ENCODE measurements at places on chromosomes 7 and 10.

DNA sequence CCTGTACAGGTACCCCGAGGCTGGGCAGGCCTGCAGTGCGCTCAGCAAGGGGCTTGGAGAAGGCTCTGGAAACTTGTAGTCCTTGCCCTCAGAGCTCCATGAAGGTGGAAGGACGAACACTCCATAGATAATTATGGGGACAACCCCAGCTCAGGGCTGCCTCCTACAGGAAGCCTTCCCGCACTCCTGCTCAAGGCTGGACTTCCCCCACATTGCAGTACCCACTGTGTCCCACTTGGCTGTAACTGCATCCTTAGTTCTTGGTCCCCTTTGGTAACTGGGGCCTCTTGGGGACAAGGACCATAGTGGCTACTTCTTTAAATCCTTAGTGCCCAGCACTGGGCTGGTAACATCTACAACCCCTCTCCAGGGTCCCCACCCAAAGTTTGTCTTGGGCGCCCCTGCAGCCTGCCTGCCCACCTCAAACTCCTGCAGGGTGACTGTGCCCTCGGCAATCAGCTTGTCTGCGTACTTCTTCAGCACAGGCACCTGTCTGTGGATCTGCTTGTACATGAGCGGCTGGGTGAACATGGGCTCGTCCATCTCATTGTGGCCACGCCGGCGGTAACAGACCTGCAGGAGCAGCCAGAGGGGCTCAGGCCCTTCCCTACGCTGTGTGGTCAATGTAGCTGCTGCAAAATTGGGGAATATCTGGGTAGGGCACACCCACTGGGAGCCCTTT, 17.1 kb downstream of the OGDHL start:
- no peak for DNase-seq

DNA sequence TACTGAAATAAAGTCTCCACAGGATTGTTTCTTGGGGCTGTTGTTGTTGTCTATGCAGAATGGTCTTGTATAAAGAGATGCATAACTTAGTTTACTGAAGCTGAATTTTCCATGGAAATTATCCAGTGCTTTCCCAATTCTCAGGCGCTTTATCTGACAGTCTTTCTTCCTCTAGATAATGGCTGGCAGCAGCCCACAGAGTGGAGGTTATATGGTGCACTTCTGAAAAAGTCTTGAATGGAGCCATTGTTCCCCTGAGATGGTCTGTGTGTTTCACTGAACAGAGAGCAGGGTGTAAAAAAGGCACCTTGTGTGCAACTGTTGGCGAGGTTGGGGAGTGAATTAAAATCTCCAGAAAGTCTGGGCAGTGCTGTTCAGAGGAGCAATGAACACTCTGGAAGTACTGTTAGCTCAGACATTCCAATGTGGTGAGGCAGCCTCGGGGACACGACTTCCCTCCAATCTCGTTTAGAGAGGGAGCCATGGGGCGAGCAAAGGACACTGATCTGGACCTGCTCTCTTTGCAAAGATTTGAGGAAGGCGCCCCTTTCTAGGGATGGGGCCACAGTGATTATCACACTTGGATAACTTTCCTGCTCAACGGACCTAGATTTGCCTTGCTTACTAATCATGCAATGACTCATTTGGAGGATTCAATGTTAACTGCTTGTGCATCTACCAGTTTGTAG, 2.0 kb upstream of the PLCE1 start:
- DNase-seq, result no peak

GRCh38 chr7:134289423-134289822, 27.3 kb downstream of the SLC35B4 start:
- no peak for DNase-seq

- DNase-seq, result no peak
Measured at GRCh38 chr7:34523226-34523918, 134.6 kb upstream of the NPSR1 start.

DNA sequence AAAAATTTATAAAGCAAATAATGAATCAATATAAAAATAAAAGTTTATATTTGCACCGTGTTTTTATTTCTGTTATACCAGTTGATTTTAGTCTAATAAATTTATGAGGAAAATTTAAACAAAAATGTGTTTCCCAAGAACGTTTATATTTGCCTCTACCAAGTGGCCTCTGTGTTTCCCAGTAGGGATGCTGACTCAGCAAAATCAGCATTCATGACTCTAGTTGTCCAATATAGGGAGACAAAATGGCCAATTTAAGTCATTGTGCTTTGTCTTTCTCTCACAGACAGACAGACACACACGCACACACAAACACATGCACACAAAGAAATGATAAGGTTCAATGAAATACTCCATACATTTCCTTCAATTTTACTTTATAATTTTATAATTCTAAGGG, 942.5 kb upstream of the ZWINT start:
- DNase-seq, result no peak

DNA sequence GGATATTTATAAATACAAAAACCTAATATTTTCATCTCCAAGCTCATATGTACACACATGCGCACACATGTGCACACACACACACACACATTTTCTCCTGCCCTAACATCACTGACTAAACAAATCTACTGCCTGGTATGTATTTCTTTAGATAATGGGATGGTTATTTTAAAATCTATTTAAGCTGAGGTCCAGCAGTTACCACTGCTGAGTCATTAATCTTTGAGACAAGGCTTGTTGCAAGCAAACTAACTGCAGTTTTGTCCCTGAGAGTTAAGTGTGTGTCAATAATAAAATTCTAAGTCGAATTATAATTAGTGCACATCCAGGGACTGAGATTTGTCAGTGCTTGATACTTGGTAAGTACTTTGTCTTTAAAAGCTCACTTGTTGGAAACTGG, 135.1 kb downstream of the VPS50 start:
- DNase-seq, result no peak

DNA sequence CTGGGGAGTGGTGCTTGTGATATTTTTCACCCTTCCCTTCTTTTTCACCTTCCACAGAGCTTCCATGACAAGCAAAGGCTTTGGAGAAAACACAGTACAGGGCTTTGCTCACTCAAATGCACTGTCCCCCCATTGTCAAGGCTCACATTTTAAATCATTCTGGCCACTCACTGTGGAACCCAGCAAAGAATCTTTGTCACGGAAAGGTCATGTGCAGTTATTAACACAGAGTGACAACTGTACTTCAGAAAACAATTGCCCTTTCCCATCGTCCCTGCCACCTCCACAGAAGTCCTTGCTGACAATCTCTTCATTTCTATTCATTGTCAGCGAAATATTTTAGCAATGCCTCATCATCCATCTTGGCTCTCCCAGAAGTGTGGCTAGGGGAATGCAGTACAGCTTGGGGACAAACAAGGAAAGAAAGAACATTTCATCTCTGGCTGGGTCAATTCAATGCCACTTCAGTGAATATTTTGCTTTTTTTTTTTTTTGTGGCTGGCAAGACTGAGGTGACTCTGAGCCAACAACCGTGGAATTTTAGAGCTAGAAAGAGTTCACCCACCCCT, 851.0 kb downstream of the KCNMA1 start:
- DNase-seq, result no peak

DNA sequence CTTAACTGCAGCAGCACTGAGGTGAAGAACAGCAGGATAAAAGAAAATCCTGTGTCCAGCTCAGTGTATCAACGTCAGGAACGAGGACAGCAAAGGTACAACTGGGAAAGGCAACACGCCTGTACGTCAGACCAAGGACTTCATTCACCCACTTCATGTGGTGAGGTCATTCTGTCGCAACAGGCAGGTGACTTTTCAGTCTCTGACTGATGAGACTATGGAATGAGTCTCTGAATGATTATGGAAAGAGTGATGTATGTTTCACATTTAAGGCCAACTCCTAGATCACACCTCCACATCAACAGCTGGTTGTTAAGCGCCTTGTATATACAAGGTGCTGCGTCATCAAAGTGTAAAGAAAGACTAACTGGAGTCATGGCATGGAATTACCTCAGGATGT, 297.6 kb upstream of the SP8 start:
- no peak for DNase-seq

GRCh38 chr10:132187430-132188138, 836 bp downstream of the DPYSL4 start:
- no peak for DNase-seq

GRCh38 chr10:86715836-86716235, 40.6 kb upstream of the BMPR1A start:
- DNase-seq, result no peak

- no peak for DNase-seq
Measured at GRCh38 chr10:75902816-75903215, 471.4 kb downstream of the LRMDA start.

- no peak for DNase-seq
Measured at GRCh38 chr7:54814401-54814800, 55.4 kb upstream of the SEC61G start.
